ENCODE measurements at places on chromosomes 5 and 9. TPM values are rescaled to one million over a fixed set of nuclear protein-coding genes. Genes with fewer than 3 reads are reported as not detected.

DNA sequence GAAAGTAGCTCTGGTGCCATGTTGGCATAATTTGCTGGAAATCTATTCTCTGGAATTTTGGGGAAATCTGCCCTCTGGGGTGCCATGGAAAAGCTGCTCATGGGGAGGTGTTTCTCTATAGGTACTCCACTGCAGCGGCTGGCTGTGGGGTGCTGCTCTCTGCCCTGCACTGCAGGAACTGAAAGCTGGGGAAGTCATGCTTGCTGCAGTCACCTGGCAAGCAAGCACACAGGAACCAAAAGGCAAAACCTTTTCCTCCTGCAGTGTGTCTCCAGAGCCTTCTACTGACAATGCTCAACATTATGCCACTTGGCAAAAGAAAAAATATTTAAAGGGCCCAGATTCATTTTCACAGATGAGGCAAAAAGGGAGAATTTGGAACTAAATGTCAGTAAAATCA, 25.8 kb upstream of the CARNMT1 start:
- no peaks in the 10 kb centered on the region for H3K36me3 ChIP-seq
- H3K27ac ChIP-seq: no peak overlapping the region
- no peaks in the 10 kb centered on the region for H3K4me1 ChIP-seq
- no peak for DNase-seq
- H3K27me3 ChIP-seq: no peaks in the 10 kb centered on the region

DNA sequence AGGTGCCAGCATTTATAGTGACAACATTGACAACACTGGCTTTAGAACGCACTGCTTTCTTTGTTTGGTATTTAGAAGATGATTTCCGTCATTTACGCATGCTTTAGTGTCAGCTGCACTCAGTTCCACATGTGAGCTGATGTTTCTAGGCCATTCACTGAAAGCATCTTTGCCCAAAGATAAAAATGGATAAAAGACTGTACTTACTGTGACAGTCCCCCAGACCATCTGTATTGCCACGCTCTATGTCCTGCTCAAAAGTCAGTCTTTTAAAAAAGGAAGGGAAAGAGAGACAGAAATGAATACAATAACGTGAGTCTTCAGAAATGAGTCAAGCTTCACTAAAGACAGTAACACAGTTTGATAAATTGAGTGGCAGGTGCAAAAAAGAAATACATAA, 99.3 kb downstream of the SEMA6A start:
- no peak overlapping the region for H3K27ac ChIP-seq
- H3K4me3 ChIP-seq: no peak overlapping the region
- H3K4me1 ChIP-seq: no peaks in the 10 kb centered on the region

DNA sequence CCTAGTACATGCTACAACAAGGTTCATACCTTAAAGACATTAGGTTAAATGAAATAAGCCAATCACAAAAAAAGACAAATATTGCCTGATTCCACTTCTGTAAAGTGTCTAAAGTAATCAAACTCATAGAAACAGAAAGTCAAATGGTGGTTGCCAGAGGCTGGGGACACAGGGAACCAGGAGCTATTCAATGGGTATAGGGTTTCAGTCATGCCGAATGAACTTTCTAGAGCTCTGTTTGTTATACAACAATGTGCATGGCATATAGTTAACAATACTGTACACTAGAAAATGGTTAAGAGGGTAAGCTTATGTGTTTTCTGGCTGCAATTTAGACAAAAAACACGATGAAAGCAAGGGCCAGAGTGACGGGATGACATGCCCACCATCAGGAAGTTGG, 70.8 kb upstream of the EGFLAM start:
- H3K4me1 ChIP-seq: no peaks in the 10 kb centered on the region
- H3K27ac ChIP-seq: no peak overlapping the region
- no peak for DNase-seq
- H3K4me3 ChIP-seq: no peak overlapping the region

- H3K27me3 ChIP-seq: no peaks in the 10 kb centered on the region
- H3K36me3 ChIP-seq: no peaks in the 10 kb centered on the region
- peak overlapping the region; percentile 1 for H3K27ac ChIP-seq
These were observed 234.4 kb upstream of the MPDZ start for GRCh38 chr9:13513716-13514444.

DNA sequence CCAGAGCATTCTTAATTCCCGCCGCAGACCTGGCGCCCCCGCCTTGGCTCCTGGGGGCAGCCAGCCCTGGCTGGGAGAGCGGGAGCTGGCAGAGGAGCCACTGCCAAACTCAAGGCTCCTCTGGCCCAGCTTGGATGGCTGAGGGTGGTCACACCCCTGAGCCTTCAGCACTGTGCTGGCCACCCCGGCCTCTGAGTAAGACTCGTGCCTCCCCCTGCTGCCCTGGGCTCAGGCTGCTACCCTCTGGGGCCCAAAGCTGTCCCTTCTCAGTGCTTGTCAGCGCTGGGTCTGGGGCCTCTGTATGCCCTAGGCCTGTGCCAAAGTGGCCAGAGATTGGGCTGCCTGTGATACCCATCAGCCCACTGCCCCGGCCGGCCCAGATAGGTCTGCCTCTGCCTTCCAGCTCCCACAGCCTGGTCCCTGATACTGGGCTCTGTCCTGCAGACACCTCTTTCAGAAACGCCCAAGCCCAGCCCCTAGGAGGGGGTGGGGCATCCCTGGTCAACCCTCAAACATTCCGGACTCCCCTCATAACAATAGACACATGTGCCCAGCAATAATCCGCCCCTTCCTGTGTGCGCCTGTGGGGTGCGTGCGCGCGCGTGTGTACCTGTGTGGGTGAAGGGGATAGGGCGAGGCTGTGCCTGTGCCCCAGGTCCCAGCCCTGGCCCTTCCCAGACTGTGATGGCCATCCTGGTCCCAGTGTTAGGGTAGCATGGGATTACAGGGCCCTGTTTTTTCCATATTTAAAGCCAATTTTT, 4.4 kb upstream of the PRR7 start:
- DNase-seq: peak; percentile 57
- no peaks in the 10 kb centered on the region for H3K27me3 ChIP-seq
- no peak overlapping the region for H3K27ac ChIP-seq

The MED22 gene
- total RNA-seq: 25.8 TPM

The DOCK2 gene
- total RNA-seq: 65.4 TPM

GRCh38 chr5:2023196-2023595, 140.5 kb upstream of the IRX4 start:
- H3K27me3 ChIP-seq: no peaks in the 10 kb centered on the region
- no peaks in the 10 kb centered on the region for H3K36me3 ChIP-seq
- no peaks in the 10 kb centered on the region for H3K4me1 ChIP-seq
- no peak for DNase-seq
- H3K4me3 ChIP-seq: no peak overlapping the region

DNA sequence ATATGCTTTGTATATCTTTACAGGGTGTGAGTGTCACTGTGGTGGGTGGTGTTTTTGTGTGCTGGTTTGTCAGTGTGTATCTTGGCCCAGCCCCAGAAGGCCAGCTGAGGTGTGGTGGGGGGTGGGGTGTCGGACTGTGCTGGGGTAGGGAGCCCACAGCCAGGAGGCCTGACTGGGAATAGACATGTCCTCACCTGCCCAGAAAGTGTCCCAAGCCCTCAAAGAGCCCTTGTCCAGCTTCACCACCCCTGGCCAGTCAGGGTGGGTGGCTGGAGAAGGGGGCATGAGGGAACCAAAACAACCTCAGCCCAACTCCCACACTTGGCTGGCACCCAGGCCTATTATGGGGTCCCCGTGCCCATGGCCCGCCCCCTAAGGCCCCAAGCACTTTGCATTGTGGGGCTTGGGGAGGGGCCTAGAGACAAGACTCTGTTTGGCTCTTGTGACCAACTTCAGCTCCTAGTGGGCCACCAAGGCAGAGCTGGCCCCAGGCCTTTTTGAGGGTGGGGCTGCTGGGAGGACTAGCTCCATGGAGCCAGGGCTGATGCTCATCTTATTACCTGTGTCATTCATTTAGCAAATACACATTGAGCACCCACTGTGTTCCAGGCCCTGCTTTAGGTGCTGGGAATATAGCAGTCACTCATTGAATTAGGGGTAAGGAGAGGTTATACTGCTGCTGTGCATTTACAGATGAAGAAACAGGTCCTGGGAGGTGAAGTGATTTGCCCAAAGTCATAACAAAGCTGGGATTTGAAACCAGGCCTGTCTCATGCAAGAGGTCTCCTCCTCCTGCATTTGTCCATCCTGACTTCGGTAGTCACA, 56.2 kb upstream of the PSD2 start:
- no peak overlapping the region for H3K4me3 ChIP-seq
